ENCODE measurements at places on chromosomes 6 and 20.

GRCh38 chr20:35771367-35771688 lies 487 bp upstream of the PHF20 start:
- no peak for DNase-seq

GRCh38 chr20:46308258-46309157 lies at the start of gene CDH22:
Gene CDH22, minus strand, starts transcription at chr20:46308498. Its CDS starts 57,204 bp downstream, at chr20:46251294.
- peak; percentile 26 for DNase-seq

GRCh38 chr6:34657037-34657306 lies 39.6 kb downstream of the ILRUN start:
- DNase-seq, result no peak

DNA sequence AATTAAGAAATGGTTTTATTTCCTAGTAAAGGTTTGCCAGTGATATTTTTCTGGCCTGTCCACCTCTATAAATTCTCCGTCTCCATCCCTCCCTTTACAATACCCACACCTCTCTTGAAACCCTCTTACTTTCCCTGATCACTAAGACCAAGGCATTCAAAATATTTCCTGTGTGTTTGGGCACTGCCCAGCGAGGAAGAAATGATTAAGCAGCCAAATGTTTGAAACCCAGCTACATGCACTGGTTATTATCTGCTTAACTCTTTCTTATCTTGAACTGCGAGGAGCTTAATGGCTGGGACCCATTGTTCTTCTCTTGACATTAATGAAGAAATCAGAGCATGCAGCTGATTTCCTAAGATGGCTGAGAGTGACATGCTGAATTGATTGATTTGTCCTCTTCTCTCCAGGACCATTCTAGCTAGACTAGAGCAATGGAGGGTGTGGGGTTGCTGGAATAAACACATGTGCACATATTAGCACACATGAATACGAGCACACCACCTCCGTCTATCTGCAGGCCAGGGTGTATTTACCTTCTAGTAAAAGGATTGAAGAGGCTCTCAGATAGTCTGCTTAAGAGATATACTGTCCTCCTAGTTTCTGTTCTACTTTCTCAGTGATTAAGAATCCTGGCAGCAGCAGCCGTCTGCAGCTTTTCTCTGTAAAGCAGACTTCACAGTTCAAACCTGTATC lies 46.1 kb upstream of the PRDM1 start:
- DNase-seq, result no peak

- DNase-seq, result no peak
These were observed 54.4 kb upstream of the CCDC28A start for GRCh38 chr6:138719011-138719635.

DNA sequence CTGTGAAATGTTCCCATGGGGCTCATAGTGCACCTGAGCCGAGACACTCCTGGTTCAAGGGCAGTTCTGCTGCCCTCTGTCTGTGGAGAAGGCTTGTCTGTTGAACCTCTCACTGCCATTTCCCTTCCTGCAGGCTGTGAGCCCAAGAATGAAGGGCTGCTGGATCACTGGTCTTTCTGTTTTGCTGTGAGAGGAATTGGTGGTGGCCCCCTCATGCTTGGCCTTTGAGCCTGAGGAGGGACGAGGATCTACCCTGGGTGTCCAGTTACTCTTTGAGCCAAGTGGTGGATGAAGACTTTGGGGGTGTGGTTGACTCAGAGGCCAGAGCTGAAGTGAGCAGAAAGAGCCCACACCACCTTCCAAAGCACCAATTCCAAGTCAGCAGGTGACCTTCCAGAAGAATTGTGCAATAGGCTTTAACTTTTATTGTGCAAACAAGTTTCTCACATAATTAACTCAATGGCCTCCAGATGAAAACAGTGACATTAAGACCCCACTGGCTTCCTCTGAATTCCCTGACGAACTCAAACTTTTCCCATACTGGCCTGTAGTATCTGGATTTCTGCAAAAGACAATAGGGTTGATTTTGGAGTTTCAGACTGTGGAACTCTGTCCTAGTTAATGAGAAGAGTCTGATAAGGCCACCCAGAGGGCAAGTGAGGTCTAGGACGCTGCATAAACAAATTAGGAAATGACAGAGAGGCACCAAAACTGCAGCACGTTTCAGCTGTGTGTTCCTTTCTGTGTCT lies 101.5 kb downstream of the PHACTR3 start:
- no peak for DNase-seq

GRCh38 chr6:48101290-48101689 lies 9.7 kb downstream of the PTCHD4 start:
- no peak for DNase-seq

DNA sequence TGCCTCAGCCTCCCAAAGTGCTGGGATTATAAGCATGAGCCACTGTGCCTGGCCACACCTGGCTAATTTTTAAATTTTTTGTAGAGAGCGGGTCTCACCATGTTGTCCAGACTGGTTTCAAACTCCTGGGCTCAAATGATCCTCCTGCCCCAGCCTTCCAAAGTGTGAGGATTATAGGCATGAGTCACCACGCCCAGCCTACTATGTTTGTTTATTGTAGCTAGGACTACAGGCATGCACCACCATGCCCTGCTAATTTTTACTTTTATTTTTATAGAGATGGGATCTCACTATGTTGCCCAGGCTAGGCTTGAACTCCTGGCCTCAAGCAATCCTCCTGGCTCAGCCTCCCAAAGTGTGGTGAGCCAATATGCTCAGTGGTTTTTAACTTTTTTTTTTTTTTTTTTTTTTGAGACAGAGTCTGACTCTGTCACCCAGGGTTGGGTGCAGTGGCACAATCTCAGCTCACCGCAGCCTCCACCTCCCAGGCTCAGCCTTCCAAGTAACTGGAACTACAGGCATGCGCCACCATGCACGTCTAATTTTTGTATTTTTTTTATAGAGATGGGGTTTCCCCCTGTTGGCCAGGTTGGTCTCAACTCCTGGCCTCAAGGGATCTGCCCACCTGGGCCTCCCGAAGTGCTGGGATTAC lies 12.0 kb upstream of the DDX43 start:
- no peak for DNase-seq

GRCh38 chr6:145531032-145531431 lies 204.3 kb downstream of the EPM2A start:
- DNase-seq, result no peak

- no peak for DNase-seq
These were observed 59.9 kb upstream of the SMOC2 start for GRCh38 chr6:168380956-168381605.

GRCh38 chr6:158708239-158708638 lies 58.4 kb downstream of the SYTL3 start:
- no peak for DNase-seq

DNA sequence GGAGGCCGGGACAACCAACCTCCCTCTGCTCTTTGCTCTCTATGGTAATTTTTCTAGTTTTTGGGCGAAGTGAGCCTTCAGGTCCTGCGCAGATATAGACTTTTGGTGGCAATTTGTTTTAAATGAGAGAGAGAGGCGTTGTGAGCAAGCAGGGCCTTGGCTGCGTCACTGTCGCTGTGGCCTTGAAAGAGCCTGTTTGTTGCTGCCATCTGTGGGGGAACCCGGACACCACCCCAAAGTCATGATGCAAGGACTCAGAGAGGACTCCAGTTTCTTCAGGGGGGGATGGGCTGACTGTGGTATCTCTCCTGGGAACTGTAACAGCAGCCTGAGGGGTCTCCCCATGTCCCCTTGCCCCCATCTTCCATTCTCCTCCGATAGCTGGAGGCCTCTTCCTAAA lies 462.7 kb upstream of the SULF2 start:
- no peak for DNase-seq

GRCh38 chr6:48404927-48405326 lies 293.9 kb upstream of the PTCHD4 start:
- no peak for DNase-seq

DNA sequence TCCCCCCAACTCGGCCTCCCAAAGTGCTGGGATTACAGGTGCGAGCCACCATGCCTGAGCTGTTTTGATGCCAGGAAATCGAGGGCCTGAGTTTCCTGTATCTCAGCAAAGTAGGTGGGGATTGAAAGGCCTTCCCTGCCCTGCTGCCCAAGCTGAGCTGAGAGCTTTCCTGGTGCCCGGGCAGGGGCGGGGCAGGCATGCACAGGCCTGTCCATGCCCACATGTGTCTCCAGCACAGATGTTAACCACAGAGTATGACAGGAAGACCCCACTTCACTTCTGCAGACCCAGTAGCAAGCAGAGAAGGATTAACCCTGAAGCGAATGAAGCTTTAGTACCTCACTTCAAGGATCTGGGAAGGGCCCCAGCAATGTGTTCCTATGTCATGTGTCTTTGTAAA lies 66.0 kb downstream of the GPR6 start:
- no peak for DNase-seq

DNA sequence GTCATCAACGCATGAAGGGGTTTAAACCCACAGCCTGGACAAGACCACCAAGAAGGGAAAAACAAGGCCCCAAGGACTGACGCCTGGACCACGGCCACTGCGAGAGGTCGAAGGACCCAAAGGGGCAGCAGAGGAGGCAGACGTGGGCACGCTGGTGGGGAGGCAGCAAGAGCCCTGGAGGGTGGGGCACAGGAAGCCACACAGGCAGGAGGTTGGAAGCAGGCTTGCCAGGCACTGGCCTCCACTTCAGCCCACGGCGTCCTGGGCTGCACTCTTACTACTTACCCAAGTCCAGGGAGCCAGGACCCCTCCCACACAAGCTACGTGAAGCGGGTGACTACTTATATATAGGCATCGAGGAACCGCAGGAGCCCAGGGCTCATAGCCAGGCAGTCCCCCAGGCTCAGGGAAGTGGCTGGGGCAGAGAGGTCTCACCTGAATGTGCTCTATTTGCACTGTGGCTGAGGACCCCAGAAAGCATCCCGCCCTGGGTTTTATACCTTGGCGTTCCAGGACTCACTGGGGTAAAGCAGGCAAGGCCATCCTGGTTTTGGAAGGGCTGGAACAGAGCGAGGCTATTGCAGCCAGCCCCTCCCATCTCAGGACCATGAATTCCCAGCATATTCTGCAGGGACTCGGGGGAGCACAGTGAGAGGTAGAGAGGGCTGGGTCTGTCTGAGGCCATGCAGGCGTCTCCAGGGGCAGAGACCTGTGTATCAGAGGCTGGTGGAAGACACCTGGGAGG lies 113.8 kb upstream of the AFDN start:
- no peak for DNase-seq

DNA sequence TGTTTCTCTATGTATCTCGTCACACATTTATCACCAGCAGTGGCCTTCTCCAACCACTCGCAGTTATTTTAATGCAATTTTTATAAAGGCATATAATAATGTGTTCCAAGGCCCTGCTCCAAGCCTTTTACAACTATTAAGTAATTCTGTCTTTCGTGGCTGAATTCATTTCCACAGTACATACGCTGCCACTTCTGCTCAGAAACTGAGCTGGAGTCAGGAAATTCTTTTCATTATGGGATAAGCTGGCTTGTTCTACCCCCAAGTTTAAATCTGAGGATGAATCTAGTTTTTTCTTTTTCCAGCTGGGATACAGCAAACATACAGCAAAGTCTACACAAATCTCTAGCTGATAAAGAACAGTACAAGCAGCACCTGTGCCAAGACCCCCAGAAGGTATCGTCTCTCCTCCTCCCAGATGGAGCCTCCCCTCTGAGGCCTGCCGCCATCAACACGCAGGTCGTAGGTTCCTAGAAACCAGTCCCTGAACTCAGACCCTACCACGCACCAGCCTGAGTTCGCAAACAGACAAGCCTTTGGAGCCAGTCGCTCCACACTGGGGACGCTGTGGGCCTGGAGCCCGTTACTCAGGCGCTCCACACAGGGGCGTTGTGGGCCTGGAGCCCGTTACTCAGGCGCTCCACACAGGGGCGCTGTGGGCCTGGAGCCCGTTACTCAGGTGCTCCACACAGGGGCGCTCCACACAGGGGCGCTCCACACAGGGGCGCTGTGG lies 263.5 kb downstream of the THBS2 start:
- DNase-seq, result no peak

DNA sequence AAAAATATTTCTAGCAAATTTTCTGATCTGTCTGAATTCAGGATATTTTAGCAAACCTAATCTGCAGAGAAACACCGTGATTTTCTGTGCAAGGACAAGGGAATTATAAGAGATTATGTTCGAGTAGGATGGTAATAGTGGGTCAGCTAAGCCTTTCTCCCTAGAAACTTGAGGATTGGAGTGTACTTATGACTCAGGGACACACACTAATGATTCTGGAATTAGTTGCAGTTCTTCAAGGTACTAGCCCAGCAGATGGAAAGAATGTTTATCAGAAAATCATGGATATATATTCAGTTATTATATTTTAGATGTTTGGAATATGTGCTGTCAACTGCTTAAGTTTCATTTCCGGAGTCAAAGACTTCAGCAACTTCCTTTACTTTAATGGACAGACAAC lies 177.1 kb upstream of the MAP3K7 start:
- DNase-seq, result no peak

DNA sequence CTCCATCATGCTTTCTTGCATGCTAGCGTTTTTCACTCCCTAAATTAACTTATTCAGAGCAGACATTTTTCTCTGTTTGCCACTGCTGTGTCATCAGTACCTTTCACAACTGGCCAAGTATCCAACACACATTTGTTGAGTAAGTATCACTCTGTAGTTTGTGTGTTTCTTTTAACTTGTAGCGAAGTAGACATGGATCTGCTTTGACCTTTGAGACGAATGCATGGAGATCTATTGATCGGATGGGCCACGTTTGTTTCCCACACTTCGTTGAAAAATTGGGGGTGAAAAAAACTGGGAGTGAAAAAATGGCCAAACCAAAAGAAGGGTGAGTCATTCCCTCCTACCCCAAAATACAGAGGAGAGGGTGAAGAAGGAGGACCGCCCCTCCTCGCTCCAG lies 12.9 kb upstream of the SLC9A8 start:
- DNase-seq, result no peak

GRCh38 chr20:52497731-52498130 lies 306.2 kb upstream of the ZFP64 start:
- no peak for DNase-seq

DNA sequence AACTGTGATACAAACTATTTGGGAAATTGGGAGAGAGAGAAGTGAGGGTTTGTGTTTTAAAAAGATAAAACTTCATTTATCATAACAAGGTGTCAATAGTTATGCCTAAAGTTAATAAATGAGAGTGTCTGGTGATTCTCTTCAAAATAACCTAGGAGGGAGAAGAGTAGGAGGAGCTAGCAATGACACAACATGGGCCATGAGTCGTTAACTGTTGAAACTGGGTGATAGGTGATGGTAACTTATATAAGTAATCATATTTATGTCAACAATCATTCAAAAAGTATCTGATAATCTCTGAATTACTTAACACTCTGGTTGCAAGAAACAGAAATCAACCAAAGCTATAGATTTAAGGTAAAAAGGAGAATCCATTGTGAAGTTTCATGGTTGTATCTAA lies 46.8 kb upstream of the INSM1 start:
- no peak for DNase-seq

DNA sequence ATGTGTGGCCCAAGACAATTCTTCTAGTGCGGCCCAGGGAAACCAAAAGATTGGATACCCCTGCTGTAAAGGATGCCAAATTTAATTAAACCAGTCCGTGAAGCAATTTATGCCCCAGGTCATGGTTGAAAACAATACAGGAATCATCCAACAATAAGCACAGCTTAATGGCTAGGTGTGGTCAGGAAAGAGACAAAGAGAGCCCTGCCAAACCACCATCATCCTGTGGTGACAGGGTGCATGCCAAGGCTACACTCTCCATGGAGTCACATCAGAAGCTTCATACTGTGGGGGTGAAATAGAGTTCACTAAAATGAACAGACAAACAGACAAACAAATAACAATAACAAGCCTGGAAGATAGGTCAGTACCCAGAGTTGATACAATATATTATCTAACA lies 62.7 kb downstream of the DZANK1 start:
- DNase-seq, result no peak

All from GOT3 (cell line).